ENCODE measurements at places on chromosomes 13 and 19.

DNA sequence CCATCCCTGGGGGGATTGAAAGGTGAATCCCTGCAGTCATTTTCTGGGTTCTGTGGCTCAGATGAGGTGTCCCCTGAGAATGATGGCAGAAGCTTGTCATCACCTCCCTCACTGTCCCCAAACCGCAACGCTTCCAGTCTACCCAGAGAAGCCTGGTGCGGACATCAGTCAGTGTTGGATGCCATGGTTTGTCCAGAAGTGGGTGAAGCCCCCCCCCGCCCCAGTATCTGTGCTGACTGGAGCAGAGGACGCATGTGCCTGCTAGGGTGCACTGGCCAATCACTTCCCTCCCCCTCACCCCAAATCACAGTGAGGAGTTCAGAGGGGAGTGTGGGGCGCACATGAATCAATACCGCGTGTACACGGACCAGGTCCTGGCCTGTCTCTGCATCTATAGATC, 150.5 kb downstream of the TEX29 start:
- no peak for DNase-seq

DNA sequence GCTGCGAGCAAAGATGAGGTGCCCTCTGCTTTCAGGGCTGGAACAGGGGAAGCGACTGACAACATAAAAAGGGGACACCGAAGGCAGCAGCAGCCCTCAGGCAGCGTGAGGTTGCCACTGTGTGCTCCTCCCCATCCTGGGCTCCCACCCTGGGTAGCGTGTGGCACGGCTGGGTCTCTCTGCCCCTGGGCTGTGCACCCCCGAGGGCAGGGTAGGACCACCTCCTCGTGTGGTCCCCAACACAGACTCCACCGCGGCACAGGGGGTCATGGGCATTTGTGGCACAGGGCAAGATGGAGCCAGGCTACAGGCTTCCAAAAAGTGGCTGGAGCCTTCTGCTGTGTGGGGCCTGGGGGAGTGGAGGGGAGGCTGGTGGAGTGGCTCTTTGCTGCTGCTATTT, 6.5 kb upstream of the RSPH6A start:
- DNase-seq: no peak

DNA sequence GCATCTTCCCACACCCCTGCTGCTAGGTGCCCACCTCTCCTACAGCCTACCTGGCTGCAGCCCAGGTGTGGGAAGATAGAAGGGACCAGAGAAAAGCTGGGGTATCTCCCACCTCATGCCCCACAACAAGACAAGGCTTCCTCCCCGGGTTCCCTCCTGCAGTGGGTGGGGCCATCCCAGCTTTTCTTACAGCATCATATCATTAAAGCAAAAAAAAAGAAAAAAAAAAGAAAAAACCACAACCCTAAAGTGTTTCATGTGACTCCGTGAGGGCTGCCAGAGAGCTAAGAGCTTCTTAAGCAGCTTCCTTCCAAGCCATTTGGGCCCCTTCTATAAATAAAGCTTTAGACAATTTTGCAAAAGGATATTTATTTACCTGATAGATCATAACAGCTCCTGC, 455.4 kb upstream of the TSHZ3 start:
- no peak for DNase-seq

DNA sequence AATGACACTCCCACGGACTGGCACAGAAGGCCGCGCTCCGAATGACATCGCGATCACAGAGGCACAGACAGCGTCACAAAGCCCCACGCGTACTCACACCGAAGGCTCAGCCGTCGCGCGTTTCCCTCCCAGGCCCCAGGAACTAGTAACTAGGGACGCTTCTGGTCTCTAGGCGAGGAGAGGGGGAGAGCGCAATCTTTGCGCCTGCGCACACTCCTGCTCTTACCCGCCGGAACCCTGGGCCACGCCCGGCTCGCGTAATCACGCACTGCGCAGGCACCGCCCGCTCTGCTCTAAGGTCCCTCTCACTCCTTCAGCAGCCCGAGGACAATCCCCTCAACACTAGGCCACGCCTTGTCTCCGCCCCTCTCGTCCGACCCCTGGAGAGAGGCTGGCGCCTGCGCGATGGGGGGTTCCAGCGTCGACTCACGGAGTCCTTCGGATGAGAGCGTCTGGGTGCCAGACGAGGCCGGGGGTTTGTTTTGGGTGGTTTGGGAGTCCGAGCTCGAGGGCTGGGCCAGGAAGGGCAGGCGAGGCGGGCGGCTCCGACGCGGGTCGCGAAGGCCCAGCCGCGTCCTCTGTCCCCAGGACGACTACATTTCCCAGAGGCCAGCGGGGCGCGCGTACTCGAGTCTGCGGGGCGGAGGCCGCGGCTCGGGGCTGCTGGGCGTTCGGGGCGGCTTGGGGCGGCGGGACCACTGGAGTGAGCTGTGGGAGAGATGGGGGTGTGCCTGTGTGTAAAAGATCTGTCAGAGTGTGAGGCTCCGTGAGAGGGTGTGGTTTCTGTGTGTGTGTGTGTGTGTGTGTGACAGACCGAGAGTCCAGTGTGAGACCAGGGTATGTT, at the start of gene ZNF471:
TSS of gene ZNF471 (plus strand) at position 410 of the 844 bp plus-strand sequence. CDS start 3,717 bp downstream, outside the sequence.
- DNase-seq: peak; percentile 84

GRCh38 chr19:50897612-50898011, 13.6 kb downstream of the KLK4 start:
- no peak for DNase-seq

DNA sequence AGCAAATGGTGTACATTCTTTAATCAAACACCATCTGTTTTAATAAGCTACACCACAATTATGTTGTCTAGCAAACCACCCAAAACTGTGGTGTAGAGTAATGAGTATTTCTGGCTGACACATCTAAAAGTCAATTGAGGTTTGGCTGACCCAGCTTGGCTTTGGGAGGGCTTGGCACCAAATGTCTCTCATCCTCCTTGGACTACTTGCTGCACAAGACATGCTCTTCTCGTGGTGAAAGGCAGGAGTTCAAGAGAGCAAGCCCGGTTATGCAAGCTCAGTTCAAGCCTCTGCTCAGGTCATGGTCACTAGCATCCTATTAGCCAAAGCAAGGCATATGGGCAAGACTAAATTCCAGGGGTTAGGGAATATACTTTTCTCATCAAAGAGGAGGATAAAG, 37.1 kb downstream of the LACC1 start:
- DNase-seq: no peak

DNA sequence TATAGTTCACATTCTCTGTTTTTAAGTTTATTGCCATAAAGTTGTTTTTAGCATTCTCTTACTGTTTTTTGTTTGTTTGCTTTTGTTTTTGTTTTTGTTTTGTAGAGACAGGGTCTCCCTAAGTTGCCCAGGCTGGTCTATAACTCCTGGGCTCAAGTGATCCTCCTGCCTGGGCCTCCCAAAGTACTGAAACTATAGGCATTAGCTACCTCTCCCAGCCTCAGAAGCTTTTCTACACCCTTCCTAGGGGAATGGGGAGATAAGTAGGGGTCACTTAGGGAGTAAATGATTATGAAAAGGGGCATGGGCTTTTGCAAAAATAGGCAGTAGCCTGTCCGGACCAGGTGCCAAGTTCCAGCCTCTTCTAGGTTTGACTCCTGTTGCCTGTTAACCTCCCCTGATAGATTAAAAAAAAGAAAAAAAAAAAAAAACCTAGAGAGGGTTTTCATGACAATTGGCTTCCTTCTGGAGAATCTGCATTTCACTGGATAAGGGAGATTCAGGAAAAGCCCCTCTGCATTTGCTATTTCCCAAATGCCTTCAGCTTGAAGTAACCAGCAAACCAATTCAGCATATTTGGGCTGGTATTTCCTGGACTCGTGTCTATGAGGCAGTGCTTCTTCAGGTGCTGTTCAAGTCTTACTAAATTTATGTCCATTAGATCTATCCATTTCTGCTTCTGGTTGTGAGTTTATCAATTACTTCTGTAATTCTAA, 216.8 kb downstream of the TM9SF2 start:
- DNase-seq: no peak

DNA sequence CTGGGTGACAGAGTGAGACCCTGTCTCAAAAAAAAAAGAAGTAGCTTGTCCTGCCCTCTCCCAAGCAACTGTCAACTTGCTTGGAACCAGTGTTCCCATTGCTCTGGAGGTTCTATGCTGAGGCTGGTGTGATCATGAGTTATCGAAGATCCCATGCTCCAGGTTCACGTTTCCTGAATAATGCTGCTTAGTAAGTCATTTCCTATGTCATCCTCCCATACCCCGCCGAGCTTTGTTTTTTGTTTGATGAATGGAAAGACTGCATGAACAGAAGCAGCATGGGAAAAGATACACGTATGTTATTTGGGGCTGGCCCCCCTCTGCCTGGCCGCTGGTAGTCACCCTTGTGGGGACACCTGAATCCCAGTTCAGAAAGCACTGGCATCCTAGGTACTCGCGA, 11.3 kb downstream of the SLC25A42 start:
- DNase-seq: no peak

DNA sequence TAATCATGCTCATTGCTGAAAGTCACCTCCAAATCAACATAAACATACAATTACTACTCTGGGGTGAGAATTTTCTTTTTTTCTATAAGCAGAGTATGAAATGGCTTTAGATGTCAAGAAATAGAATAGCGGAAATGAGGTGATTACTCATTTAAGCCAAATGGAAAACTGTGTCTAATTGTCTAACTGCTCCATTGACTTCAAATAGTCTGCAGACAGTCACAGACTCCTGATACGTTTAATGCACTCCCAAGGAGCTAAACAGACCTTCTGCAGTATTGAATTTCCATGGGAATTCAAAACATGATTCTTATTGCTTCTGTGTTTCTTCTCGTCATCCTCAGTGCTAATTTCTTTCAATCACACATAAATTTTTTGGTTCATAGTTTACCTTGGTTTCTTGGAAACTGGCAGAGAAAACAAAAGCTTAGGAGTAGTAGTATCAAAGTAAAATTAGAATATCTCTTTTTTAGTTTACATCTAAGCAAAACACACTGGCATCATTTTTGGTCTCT, 865.2 kb upstream of the SLC10A2 start:
- DNase-seq: no peak

- DNase-seq: no peak
Measured at GRCh38 chr13:45621950-45622349, 6.4 kb upstream of the ERICH6B start.

DNA sequence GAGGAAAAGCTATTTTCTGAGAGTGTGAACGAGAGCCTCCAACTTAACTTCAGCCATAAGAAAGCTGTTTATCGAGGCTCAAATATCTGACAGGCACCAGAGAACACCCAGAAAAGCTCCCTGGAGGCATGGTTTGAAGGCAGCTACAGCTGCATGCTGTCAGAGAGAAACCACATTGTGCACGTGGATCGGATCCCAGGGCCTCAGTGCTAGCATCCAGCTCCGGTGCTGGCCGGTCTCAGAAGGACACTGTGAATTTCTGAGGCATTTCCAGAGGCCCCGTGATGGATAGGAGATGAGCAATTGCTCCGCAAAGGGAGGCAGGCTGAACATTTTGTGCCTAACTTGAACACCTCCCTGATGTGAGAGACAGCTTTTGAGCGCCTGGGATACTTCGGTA, 315.7 kb downstream of the FGF9 start:
- no peak for DNase-seq

- DNase-seq: no peak
Measured at GRCh38 chr13:46624353-46624752, 71.4 kb downstream of the LRCH1 start.

DNA sequence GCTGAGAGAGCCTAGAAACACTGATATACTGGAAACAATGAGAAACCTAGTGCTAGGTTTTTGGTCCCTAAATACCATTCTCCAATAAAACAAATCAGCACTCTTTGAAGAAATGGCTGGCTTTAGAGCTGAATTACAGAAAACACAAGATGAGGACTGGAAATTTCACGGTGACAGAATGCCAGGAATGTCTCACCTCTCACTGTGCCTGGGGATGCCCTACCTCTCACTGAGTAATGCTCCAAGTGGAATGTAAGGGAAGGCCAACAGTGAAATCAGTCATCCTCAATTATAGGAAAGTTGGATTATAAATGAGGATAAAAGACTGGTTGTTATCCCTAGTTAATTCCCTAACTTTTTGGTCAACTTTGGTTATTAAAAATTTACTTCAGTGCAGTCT, 259.0 kb downstream of the NALCN start:
- DNase-seq: no peak

- no peak for DNase-seq
Measured at GRCh38 chr13:91544723-91545122, 146.3 kb downstream of the GPC5 start.

GRCh38 chr19:39099341-39099740, 15.2 kb downstream of the ACP7 start:
- no peak for DNase-seq

GRCh38 chr13:91553584-91553983, 155.2 kb downstream of the GPC5 start:
- no peak for DNase-seq

GRCh38 chr19:1101337-1101698, 2.5 kb upstream of the GPX4 start:
- no peak for DNase-seq

GRCh38 chr13:60836821-60837220, 439.8 kb downstream of the TDRD3 start:
- no peak for DNase-seq

DNA sequence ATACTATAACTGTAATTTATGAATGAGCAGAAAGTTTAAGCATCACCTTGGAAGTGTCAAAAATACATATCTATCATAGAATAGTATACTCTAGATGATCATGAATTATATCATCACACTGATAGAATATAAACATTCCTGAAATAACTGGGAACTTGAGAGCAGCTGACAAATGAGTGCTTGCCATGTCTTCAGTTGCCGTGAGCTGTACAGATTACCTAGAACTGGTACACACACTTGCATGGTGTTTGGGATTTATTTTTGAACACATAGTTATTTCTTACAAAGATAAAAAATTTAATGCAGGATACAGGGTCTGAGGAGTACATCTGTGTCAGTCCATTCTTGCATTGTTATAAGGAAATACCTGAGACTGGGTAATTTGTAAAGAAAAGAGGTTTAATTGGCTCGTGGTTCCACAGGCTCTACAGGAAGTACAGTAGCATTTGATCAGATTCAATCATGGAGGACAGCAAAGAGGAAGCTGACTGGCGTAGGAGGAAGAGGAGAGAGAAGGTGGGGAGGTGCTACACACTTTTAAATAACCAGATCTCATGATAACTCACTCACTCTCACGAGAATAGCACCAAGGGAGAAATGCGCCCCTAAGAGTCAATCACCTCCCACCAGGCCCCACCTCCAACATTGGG, 60.4 kb upstream of the MBNL2 start:
- DNase-seq: no peak

- DNase-seq: no peak
Measured at GRCh38 chr13:48078251-48078656, 16.6 kb downstream of the MED4 start.

DNA sequence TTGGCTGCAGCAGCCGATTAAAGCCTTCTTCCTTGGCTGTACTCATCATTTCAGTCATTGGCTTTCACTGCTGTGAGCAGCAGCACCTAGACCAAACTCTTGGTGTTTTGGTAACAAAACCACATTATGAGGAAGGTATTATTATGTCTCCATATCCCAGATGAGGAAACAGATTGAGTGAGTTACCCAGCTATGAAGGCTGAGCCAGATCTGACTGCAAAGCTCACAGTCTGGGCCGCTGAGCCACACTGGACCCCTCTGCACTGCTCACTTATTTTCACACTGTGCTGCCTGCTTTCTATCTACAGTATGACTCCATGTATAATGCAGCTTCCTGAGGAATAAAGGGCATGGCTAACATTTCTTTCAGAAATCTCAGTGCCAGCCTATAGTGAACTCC, 24.5 kb downstream of the CRYL1 start:
- DNase-seq: no peak

GRCh38 chr19:45123440-45123850, 30.5 kb downstream of the PPP1R37 start:
- DNase-seq: no peak

All from activated T-cell treated with anti-CD3 and anti-CD28 coated beads, Interleukin-2, amount 50 U/mL, for 1 hour (primary cell).